ENCODE measurements at places on chromosomes 12 and 14.
A peak's percentile ranks its signal among the peaks of the same experiment; 100 is the strongest.

DNA sequence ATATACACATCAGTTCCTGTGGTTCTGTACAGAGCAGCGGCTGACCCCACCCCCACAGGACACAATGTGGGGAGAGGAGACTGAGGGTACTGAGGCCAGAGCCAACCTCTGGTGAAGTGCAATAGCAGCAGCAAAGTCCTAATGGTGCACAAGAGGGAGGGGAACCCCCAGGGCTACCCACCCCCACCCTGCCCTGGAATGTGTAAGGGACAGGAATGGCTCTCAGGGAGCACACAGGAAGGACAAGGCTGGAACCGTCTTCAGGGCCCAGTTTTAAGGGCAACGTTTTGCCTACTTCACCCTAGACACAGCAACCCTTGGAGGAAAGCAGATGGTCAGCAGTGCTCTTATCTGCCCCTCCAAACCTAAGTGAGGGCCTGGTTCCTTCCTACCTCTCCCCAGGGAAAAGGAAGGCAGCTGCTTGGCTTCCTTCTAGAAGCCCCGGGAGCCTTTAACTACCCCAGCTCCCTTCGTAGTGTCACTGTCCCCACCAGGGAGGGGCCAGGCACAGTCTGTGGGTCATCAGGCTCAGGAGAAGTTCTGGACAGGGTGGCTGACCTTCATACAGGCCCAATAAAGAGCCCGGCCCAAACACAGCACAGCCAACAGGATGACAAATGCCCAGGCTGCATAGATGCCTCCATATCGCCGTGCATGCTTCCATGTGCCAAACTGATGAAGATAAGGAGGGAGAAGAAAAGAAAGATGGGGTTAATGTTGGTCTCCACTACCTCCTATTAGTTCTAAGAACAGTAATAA, 3.0 kb downstream of the PIP4P1 start:
- no peak for ATAC-seq

- ATAC-seq, result no peak
These were observed 177.8 kb upstream of the DIO2 start for GRCh38 chr14:80388980-80389711.

DNA sequence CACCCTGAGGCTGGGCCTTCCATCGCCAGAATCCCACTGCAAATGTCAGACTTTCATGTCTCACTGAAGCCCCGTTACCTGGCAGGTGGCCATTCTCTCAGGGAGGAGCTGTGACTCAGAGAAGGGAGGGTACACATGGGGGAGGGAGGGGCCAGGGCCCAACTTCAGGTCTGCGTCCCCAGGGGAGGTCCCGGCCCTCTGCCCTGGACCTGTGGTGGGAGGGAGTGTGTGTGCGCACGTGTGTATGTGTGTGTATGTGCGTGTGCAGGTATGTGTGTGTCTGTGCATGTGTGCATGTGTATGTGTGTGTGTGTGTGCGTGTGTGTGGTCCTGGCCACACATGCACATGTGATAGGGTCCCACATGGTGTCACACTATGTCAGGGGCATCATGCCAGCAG, 50.9 kb downstream of the MVK start:
- ATAC-seq, result no peak

- ATAC-seq, result no peak
These were observed 299.0 kb upstream of the FOXG1 start for GRCh38 chr14:28467611-28468010.

- ATAC-seq, result no peak
These were observed 66.5 kb upstream of the MAX start for GRCh38 chr14:65168840-65169239.

GRCh38 chr12:99476956-99477355, 170.6 kb upstream of the GARIN6 start:
- ATAC-seq, result no peak

- ATAC-seq, result peak; percentile 35
These were observed 52.5 kb upstream of the RIN3 start for GRCh38 chr14:92460916-92461579.

GRCh38 chr12:48350249-48351021, at the start of gene ZNF641:
TSS of gene ZNF641 (minus strand) at chr12:48350919. CDS start at chr12:48348090, 2,829 bp downstream.
- peak; percentile 85 for ATAC-seq

DNA sequence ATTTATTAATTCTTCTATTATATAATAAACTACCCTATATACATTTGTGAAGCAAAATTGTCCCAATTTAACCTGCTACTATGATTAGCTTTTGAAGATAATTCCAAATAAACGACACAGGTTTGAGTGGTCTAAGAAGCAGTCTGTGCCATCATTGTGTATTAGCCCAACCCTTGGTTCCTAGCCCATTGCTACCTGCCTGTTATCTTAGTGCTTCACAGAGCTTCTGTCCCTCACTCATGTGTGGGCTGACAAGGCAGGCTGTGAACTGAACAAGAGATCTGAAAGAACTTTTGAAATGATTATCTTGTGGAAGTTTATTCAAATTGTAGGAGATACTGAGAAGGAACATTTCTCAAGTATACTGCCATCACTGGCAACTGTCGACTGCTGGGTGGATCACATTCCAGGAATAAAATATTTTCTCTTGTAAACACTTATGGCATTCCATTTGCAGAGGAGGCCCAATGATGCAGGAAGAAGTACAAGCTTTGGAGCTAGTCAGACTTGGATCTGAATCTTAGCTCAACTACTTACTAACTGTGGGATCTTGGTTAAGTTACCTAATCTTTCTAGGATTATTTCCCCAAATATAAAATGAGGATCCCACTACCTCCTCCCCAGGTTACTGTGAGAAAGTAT, 7.8 kb upstream of the MTERF2 start:
- no peak for ATAC-seq

GRCh38 chr12:119147847-119148448, 30.8 kb upstream of the HSPB8 start:
- no peak for ATAC-seq

GRCh38 chr12:40775661-40776060, 83.4 kb downstream of the CNTN1 start:
- ATAC-seq, result no peak

- no peak for ATAC-seq
These were observed 19.1 kb upstream of the COL2A1 start for GRCh38 chr12:48023386-48023785.

GRCh38 chr14:56117765-56118610, at the start of gene PELI2:
TSS of gene PELI2 (plus strand) at chr14:56118411. CDS start at chr14:56118661, 250 bp downstream.
- peak; percentile 79 for ATAC-seq

DNA sequence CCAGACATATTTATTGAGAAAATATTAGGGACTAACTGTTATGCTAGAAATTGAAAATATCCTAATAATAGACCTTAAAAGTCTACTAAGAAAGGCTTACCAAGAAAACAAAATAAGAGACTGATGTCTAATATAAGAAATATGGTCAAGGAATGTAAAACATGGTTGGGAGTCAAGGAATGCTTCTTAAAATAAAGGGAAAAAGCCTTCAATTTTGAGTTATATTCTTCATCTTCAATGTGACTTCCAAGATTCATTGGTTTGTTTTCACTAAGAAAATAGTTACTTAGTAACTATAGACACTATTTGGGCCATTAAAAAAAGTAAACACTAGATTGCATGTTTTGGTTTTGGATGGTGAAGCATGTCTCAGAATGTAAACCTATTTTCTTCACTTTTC, 88.1 kb upstream of the ETV6 start:
- ATAC-seq, result no peak

DNA sequence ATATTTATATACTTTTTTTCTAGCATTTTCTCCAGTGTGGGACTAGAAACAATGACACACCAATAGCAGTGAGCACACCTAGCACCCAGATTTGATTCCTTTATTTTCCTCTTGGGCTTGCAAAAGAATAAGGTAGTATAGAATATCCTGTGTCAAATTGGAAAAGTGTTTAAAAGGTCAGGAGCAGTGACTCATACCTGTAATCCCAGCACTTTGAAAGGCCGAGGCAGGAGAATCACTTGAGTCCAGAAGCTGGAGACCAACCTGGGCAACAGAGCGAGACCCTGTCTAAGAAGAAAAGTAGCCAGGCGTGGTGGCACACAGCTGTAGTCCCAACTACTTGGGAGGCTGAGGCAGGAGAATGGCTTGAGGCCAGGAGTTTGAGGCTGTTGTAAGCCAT, 53.8 kb upstream of the SGPP1 start:
- no peak for ATAC-seq
